ENCODE measurements at places on chromosomes 3 and 15.

- DNase-seq, result no peak
Measured at GRCh38 chr15:88489321-88489720, 21.8 kb downstream of the MRPS11 start.

GRCh38 chr3:78734048-78734637 is 1033.7 kb downstream of the ROBO1 start:
- DNase-seq, result no peak

GRCh38 chr15:92468991-92469390 is 75.3 kb downstream of the ST8SIA2 start:
- DNase-seq, result no peak

- DNase-seq, result no peak
Measured at GRCh38 chr3:37952564-37952963, 38.0 kb upstream of the VILL start.

GRCh38 chr15:39018966-39019365 is 454.4 kb upstream of the RASGRP1 start:
- DNase-seq, result no peak

DNA sequence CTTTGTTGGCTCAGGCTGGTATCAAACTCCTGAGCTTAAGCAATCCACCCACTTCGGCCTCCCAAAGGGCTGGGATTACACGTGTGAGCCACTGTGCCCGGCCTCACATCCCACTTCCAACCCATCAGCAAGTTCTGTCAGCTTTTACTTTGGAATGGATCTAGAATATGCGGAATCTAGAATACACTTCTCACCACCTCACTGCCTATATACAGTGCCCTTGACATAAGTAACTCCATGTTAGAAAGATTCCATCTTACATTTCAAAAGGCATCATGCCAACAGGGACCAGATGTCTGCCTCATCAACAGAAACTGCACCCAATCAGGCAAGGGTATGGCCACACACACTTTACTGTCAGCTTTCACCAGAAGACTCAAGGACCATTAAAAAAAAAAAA is 9.9 kb upstream of the RBSN start:
- DNase-seq, result no peak
